ENCODE measurements at places on chromosomes 11 and 22.
A peak's percentile ranks its signal among the peaks of the same experiment; 100 is the strongest.

DNA sequence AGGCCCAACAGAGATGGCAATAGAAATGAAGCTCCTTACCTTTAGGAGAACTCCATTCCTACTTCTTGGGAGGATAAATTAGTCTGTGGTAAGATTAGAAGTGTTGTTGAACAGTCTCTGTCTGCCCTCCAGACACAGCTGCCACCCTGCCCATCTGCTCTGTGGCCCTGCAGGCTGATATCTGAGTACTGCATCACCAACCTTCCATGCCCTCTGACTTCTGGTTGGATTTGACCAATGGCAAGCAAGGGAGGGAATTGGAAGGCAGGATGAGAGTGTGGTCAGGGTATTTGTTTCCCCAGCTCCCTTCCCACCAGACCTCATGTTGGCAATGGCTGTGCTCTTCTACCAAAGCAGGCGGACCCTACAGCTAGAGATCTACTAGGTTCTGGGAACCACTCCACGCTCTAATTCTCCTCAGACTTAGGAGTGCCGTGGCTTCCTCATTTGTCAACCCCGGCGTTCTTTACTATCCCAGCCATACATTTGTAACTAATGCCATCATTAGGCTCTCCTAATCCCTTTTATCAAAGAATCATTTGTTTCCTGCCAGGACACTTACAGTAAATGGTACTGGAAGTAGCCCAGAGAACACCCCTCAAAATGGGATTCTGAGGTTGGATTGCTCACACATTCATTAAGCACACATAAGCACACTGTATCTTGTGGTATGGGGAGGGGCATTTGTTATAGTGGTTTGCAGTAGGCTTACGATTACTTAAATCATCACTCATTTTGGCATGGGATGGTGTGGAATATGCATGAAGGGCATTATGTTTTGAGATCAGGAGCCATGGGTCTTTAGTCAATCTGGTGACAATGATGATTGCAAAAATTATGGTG is 35.4 kb upstream of the CD44 start:
- DNase-seq, result no peak

DNA sequence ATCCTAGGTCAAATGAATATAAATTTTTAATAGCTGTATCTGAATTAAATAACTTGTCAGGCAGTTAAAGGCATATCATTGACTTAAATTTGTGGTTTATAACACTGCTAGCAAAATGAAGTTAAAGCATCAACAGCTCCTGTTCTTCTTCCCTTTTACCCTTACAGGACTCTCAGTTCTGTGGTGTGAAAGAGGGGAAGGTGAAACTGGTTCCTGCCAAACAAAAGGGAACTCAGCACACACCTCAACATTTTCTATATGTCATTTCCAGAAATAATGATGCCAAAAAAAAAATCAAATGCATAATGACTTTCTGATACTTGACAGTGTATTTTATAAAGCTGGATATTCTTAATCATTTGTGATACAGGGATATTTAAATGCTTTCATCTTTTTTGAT is 21.2 kb downstream of the ARL14EP start:
- no peak for DNase-seq

DNA sequence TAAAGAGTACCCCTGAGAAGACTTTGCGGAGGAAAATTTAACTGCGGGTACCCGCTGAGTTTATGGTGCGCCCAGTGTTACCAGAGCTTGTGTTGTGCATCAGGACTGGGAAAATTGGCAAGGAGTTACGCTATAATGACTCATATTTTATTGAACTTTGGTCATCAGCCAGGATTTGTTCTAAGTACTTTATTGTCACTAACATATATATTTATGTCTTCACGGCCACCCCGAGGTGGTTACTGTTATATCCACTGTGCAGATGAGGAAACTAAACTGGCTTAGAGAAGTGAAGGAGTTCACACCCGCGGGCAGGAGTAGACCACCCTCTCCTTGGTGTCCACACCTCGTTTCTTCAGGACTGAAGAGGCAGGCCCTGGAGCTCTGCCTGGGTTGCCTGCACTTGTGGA is 667 bp downstream of the ACCS start:
- peak; percentile 61 for DNase-seq

DNA sequence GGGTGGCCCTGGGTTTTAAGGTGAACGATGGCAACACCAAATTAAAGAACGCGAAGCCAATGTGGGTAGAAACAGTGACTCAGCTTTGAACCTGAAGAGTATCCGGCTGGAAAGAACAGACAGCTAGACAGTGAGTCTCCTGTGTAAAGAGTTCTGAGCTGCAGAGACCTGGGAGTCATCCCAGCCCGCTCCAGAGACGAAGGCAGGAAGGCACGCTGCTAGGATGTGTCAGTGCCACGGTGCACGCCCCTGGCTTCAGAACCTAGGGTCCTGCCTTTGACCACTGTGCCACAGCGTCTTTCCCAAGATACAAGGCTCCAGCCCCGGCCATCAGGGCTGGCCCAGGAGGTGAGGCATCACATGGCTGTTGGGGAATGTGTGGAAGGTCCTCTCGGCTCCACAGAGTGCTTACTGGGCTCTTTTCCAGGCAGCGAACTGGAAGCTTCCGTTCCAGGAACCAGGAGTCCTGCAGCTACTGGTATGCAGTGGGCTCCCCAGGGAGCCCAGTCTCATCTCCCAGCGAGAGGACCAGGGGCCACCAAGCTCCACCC is 29.9 kb downstream of the LRFN4 start:
- DNase-seq, result no peak

DNA sequence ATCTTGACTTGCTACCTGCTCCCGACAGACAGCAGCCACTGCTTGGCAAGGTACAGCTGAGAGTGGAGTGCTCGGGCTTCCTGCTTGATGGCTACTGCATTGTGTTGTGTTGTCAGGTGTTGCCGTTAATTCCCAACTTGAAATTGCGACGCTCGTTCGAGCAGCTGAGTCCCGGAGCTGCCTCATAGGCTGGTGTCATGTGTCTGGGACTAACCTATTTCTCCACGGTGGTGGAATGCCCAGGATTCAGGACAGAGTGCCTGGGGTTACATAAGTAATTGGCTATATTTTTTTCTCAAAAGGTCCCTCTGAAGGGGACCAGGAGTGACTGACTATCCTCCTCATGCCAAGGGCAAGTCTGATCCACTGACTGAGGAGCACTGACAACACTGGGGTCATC is 18.5 kb downstream of the COMMD9 start:
- no peak for DNase-seq

GRCh38 chr11:119363851-119364590 is 17.5 kb downstream of the USP2 start:
- peak; percentile 47 for DNase-seq

DNA sequence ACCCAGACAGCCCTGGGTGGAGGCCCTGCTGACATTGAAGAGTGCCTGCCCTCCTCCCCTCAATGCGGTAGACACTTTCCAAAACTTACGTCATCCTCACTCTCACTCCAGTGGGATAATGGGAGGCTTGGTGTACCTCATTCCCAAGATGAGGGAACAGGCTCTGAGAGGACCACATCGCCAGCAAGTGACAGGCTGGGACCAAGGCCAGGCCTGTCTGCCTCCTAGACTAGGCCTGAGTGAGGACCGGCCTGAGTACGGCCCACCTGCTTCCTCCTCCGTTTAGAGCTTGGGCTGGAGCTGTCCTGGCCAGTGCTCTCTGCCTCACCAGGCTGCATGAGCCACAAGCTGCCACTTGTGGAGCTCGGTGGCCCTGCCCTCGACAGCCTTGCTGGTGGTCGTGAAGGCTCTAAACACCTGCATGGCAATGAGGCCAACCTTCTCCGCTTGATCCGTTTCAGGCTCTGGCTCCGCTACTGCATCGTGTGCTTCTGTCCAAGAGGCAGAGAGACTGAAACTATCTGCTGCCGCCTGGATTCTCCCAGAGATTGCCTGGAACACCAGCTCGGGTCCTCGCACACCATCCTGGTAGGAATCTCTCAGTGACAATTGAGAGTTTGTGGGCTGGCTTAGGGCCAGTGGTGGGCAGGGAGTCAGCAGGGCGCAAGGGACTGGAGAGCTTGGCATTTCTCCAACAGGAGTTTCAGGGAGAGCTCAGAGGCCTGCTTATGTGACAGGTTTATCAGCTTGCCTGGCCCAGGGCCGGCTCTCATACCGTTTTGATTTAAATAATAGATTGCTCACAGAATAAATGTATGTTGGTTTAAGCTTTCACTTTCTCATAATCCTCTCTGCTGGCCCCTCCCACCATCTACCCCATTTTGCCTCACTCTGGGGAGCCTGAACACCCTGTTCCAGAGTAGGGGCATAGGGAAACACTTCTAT is 9.4 kb downstream of the LRRC75B start:
- DNase-seq, result no peak

DNA sequence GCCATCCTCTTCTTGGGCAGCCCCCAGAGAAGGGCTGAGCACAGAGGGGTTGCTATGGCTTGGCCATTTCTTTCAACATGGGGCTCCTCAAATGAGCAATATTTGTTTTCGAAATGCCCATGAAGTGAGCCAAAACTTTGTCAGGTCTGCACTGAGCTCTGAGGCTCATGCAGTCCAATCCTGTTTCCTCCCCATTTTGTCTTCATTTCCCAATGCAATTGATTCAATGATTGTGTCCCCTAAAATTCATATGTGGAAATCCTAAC is 60.6 kb upstream of the CD44 start:
- no peak for DNase-seq

GRCh38 chr11:118238421-118238820 is 13.6 kb upstream of the JAML start:
- no peak for DNase-seq

- no peak for DNase-seq
Measured at GRCh38 chr11:69301081-69301454, 7.1 kb downstream of the MYEOV start.

GRCh38 chr11:65972116-65972515 is 10.6 kb downstream of the SART1 start:
- no peak for DNase-seq

- peak; percentile 33 for DNase-seq
Measured at GRCh38 chr11:68213135-68213515, at the start of gene KMT5B. KMT5B (minus strand) TSS chr11:68213296; CDS start chr11:68190076, 23,220 bp downstream.

DNA sequence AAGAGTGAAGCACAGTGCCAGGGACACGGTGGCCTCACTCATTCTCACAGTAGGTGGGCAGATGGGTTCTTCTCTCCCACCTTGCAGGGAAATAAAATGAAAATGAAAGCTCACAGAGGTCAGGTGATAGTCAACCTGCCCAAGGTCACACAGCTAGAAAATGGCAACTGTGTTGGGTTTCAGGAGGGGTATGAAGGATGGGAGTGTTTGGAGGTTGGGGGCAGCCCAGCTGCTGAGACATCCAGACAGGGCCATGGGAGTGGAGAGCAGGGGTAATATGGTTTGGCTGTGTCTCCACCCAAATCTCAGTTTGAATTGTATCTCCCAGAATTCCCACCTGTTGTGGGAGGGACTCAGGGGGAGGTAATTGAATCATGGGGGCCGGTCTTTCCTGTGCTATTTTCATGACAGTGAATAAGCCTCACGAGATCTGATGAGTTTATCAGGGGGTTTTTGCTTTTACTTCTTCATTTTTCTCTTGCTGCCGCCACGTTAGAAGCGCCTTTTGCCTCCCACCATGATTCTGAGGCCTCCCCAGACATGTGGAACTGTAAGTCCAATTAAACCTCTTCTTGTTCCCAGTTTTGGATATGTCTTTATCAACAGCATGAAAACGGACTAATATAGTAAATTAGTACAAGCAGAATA is 247.0 kb downstream of the TENM4 start:
- DNase-seq, result no peak

DNA sequence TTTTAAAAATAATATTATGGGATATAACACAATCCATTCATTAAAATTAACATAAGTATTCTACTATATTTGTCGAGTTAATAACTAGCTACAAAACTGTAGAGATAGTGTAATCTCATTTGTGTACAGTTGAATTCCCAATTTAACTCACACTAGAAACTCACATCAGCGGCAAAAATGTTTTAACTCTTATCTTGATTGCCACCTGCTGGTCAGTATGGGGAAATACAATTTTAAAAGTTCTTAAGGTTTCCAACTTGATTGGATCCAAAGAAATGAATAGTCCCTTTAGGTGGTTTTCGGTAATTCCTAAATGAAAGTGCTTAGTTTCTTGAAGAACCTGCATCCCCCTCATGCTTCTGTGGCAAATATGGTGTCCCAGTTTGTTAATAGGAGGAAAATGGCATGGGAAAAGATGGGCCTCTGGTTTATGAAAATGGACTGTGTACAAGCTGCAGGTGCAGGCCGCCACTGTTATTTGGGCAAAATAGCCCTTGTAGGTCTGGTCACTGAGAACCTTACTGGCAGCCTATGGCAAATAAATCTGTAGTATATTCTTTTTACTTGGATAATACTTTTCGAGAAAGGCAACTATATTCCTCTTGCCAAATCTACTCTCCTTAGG is 33.7 kb upstream of the SLC17A6 start:
- DNase-seq, result peak; percentile 31

GRCh38 chr11:69638941-69639681 is 1.8 kb upstream of the CCND1 start:
- peak; percentile 95 for DNase-seq

DNA sequence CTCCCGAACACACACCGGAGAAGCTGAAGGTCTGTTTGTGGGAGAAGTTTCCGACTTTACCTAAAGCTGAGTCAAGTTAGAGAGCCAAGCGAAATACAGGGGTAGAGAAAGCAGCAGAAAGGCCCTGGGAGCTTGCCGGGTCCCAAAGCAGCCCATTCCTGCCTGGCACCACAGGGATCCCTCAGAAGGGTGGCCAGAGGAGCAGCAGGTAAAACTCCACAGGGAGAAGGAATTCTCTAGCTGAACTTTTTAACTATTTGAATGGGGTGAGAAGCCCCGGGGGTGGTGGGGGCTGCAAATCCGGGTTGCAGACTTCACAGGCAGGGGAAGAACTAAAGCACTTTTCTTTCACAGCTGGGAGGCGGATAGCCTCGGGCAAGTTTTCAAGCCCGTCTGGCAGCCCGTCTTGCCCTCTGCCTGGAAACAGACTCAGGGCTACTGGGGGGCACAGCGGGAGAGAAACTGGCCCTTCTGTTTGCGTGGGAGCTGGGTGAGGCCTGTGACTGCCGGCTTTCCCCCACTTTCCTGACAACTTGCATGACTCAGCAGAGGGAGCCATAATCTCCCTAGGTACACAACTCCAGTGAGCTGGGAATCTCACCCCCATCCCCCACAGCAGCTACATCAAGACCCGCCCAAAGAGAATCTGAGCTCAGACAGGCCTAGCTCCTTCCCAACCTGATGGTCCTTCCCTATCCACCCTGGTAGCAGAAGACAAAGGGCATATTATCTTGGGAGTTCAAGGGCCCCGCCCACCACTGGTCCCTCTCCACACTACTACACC is 311.0 kb downstream of the SBF2 start:
- no peak for DNase-seq

GRCh38 chr11:73367482-73368024 is 8.6 kb upstream of the RELT start:
- DNase-seq, result no peak
